ENCODE measurements at places on chromosomes 12 and 14.
A peak's percentile ranks its signal among the peaks of the same experiment; 100 is the strongest.

DNA sequence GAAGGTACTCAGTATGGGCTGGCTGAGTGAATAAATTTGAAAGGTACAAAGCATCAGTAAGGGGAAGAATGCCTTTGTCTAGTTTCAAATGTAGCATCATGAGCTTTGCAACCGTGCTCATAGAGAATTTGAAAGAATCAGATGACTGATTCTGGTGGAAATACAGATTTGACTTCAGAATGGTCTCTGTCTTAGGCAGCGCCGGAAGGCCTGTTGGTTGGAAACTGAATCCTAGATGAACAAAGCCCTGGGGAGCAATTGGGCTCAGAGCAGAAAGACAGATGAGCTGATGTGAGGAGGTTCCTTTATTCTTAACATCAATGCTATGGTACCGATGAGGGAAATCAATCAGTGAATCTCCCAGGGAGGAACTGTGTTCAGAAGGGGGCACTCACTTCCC, 137.3 kb downstream of the SNAPC1 start:
- no peak for DNase-seq

DNA sequence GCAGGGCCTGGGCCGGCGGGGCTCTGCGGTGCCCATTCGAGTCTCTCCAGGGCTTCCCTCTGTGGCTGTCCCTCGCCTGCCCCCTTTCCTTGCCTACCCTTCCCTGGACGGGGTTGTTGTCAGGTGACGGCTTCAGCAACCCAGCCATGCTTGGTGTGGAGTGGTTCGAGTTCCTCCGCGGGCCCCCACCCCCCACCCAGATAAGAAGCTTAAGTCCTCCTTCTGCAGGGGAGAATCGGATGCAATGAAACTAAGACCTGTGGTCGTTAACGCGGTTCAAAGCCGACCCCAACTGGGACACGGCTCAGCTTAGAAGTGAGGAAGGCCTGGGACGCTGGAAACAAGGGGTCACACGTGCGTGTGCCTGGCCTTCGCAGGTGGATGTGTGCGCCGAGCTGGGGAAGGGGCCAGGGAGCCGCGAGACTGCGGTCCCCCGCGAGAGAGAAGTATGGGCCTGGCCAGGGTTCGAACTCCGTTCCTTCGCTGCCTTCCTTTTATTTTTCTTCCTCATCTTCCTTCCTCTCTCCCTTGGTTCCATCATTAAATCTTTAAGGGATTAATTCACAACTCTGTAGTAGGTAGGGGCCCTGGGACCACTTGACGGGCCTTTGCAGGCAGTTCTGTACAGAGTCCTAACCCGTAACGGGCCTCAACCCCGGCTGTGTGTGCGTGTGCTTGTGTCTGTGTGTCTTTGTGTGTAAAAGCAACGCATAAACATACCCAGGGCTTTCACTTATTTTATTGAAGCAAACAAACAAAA, 3.5 kb downstream of the TTC6 start:
- no peak for DNase-seq

DNA sequence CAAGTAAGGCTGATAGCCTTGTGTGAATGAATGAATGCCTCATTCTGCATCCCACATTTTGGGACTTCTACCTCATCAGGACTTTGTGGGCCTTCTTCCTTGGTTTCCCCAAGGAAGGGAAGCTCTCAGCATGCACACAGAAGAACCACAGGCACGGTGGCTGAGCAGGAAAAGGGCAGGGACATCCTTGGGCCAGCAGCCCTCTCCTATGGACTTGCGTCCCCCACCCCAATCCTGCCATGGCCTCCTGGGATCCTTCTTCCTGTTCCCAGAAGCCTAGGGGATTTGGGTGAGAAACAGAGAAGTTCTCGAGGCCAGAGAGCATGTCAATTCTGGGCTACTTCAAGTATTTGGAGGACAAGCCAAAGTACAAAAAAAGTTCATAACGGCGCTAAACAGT, 69.7 kb downstream of the LGMN start:
- DNase-seq, result no peak

DNA sequence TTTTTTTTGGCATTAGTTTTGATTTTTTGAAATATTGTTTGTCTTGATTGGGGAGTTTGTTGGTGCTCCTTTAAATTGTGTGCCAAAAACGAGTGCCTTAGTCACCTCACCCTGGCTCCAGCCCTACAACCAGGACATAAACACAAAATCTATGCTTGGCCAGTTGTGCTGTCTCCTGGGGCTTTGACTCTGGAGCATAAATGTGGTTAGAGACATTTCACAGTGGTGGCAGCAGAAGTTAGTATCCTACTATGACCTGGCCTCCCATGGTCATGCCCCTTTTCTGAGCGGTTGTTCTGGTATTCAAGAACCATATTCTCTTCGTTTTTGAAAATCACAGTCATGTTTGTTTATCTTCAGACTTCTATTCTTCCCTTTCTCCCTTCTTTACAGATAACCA, 70.7 kb upstream of the PSMA6 start:
- DNase-seq, result no peak

DNA sequence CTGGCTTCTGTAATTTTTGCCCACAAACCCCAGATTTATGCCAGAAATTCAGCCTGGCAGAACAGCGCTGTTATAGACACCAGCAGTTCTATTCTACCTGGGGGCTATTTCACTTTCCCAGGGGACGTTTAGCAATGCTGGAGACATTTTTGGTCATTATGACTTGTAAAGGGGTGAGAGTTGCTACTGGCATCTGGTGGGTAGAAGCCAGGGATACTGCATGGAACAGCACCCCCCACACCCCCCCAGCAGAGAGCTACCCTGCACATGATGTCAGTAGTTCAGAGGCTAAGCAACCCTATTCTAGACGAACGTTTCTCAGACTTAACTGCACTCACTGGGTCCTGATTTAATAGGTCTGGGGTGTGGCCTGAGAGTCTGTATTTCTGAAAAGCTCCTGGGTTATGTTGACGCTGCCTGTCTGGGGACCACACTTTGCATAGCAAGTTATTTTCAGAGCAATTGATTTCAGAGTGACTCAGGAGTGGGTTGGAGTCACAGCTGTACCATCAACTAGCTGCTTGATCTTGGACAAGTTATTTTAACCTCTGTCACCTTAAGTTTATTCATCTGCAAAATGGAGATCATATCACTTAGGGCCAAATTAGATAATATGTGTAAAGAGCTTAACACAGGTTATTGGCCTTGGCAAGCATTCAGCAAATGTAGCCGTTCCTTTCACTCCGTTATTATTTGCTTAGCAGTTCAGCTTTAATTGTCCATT, 48.5 kb downstream of the CHST11 start:
- no peak for DNase-seq

- no peak for DNase-seq
Observed at GRCh38 chr12:51635346-51635745, 44.3 kb downstream of the SCN8A start.

DNA sequence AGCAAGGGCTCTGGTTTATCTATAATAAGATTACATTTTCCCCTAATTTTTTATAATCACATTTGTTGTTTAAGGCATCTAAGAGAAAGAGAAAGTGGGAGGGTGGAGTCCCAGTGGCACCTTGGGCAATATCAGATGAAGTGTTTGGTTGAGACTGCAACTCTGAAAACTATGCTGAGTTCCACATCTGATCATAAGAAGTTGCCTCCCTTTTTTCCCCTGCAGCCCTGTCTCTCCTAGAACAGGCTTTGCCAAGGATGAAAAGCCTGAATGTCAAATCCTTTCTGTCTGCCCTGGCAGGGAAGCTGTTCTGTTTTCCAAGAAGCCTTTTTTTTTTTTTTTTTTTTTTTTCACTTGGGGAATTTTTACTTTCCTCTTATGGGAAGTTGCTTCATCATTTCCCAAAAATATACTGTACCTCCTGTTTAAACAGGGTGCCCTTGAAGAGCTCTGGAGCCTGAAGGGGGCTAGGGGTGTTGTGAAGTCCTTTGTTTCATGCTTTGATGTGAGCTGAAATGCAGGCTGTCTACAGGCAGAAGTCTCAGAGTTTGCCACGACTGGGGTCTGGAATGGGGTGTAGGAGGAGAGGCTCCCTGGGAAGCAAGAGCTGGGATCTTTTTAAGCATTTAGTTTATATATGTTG, 71.3 kb downstream of the SUSD6 start:
- no peak for DNase-seq

GRCh38 chr14:89146274-89146673, 270.8 kb downstream of the FOXN3 start:
- no peak for DNase-seq

- no peak for DNase-seq
Observed at GRCh38 chr12:95216711-95217376, 423 bp downstream of the FGD6 start.

DNA sequence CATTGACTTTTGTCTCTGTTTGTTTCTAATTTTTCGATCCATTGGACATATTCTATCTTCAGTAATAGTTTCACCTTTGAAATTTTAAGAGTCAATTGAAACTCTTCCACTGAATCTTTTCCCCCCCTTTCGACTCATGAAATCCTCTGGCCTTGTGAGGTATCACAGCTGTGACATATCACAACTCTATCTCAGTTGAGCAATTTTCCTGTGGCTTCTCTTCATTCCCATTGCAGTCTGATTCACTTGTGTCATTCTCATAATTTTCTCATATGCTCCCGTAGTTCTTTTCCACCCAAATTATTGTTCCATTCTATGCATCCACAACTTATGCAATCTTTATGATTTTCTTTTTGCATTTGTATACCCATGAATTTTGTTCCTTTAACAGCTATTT, 261.6 kb downstream of the DACT1 start:
- DNase-seq, result no peak

DNA sequence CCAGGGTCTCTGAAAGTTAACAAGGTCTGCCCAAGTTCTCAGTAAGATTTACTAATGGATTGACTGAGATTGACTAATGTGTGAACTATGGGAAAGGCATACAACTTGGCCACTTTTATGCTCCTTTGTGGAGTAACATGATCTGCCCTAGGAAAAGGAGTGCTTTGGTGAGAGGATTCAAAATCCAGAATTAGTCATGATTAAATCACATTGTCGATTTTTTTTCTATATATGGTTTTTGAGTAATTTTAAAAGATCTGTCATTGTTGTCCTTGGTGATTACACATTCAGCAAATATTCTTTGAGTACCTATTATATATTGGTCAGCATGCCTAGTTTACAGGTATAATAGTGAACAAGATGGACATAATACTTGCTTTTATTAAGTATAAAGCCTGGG, 147.7 kb upstream of the SYT10 start:
- DNase-seq, result no peak

DNA sequence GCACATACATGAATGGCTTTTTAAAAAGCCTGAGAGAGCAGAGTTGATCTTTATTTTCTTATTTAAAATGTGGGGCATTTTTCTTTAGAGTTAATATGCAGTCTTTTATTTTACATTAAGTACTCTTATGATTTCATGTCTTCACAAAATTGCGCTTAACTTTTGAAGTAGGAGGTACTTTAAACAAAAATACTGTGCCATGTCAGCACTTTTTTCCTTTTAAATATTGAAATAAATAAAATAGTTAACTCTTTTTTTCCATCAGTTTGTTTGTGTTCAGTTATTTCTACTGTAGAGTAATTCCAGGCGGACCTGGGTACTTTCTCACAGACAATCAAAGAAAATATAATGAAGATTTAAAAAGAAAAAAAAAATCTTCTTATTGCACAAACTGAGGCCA, 231.7 kb downstream of the DPF3 start:
- no peak for DNase-seq

- no peak for DNase-seq
Observed at GRCh38 chr14:79837699-79838098, 373.6 kb downstream of the DIO2 start.

- DNase-seq, result no peak
Observed at GRCh38 chr12:48739618-48740269, 23.2 kb upstream of the CCNT1 start.

GRCh38 chr14:99727096-99727870, 43.2 kb downstream of the CYP46A1 start:
- DNase-seq, result no peak

DNA sequence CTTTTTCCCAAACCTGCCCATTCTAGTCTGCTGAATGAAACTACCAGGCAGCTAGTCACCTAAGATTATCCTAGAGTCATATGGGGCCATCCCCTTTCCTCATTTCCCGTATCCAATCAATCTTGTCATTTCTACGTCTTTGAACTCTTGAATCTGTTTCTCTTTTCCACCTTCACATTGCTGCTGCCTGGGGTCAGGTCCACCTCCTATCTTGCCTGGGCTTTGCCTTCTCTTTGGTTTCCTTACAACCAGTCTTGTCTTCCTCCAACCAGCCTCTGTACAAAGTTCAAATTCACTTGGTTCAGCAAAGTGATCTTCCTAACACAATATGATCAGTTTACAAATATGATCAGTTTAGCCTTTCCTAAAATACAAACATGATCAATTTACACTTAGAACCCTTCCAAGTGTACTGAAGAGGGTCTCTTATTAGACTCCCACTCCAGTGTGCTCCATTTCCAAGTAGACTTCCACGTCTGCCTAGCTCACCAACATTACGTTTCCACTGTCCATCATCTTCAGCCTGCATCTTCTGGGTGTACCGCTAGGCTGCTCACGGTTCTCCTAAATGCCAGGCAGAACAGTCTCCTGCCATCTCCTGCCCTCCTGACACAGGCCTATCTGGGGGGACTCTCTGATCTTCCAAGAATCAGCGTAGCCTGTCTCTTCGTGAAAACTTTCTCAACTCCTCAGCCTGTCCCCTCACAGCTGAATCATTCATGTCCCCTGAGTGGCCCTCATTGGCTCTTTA, 4.1 kb upstream of the ACVR1B start:
- DNase-seq, result no peak

DNA sequence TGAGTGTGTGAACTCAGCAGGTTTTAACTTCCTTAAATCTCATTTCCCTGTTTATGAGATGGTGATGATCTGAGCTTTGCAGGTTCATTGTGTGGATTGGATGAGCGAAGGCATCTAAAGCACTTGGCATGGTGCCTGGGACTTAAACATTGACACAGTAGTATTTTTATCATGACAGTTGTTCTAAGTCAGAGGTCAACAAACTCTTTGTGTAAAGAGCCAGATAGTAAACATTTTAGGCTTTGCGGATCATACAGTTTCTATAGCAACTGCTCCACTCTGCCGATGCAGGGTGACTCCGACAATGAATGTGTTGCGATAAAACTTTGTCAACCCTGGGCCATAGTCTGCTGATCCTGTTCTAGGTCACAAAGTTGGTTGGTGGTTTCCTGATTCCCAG, 25.2 kb downstream of the SLC24A4 start:
- no peak for DNase-seq

- no peak for DNase-seq
Observed at GRCh38 chr12:116416166-116416565, 138.7 kb upstream of the MED13L start.

- peak; percentile 80 for DNase-seq
Observed at GRCh38 chr12:62922539-62922938, 12.4 kb downstream of the PPM1H start.
